Stimulated activated naive CD8-positive, alpha-beta T cell treated with anti-CD3 and anti-CD28 coated beads, Interleukin-15, amount 100 ng/mL, for 72 hours (primary cell): ENCODE measurements at places on chromosomes 6 and 20.

DNA sequence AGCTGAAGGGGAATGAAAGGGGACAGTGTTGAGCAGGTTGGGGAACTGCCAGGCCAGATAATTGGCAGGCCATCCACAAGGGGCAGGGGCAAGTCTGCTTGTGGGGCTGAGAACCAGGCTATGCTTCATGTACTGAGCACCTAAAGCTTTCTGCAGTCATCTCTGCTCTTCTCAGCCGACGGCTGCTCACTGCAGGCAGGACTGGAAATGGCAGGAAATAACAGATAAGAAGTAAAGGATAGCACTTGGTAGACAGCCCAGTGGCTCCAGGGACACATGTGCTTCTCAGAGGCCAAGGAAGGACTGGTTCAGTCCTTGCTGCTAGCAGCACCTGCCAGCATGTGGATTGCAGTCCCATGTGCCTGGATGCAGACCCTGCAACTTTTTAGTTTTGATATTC lies 89.8 kb downstream of the CD164 start:
- no peak for DNase-seq

GRCh38 chr6:34152042-34152524 lies 6.2 kb upstream of the GRM4 start:
- DNase-seq, result no peak

GRCh38 chr6:17881085-17881858 lies 106.2 kb downstream of the KIF13A start:
- DNase-seq, result no peak

DNA sequence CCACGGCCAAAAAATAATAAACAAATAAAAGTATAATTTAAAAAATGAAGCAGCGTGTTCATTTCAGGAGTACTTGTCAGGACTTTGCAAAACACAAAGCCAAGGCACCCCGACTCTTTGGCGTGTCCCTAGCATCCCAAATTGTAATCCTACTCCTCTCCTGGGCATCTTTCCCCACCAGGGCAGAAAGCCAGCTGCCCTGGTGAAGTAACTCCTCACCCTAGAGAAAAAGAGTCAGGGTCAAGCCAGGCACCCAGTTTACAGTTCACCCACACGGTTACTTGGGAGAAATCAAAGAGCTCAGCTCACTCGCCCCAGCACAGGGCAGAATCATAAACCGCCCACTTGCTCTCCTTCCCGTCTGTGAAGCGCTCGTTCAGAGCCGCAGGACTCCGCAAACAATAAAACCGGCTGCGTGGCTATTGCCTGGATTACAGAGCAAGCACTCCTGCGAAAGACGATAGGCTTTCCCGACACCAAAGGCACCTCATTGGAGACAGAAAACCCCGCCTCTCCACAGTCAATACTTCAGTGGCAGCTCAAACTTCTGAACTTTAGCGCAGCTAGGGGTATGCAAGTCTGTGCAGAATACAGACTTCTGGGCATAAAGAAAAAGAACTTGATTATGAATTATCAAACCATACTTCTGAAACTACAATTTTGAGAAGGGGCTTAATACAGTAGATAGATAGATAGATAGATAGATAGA lies 73.0 kb upstream of the NHSL1 start:
- DNase-seq, result no peak

- DNase-seq, result no peak
Observed at GRCh38 chr6:2508071-2508470, 242.7 kb downstream of the MYLK4 start.

DNA sequence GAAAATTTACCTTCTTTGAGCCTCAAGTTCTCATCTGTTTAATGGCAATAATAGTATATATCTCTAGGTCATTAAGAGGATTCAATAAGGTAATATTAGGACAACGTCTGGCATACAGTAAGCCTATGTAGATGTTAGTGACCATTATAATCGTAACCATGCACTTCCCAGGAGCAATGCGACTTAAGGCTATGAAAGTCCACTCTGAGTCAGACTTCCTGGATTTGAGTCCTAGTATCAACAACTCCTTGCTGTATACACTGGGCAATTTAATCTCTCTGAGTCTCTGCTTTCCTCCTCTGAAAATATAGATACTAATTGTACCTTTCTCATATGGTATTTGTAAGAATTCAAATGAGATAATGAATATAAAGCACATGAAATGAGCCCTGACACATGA lies 168.1 kb upstream of the HDDC2 start:
- no peak for DNase-seq

DNA sequence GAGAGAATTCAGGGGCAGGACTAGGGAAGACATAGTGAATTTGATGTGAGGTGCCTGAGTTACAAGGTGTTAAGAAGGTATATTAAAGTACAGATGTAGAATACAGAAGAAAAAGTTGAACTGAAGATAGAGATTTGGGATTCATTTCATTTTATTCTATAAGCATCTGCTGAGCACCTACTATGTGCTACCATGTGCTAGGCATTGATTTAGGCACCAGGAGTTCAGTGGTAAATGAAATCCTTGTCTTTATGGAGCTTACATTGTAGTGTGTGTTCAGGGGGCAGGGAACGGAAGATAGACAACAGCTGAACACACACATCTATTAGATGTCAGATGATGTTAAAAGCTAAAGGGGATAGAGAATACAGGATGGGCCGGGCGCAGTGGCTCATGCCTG lies 2.8 kb downstream of the RSPH9 start:
- DNase-seq, result no peak
